SW 1271 (cell line): ENCODE measurements at places on chromosomes 16 and 17.
A peak's percentile ranks its signal among the peaks of the same experiment; 100 is the strongest.

DNA sequence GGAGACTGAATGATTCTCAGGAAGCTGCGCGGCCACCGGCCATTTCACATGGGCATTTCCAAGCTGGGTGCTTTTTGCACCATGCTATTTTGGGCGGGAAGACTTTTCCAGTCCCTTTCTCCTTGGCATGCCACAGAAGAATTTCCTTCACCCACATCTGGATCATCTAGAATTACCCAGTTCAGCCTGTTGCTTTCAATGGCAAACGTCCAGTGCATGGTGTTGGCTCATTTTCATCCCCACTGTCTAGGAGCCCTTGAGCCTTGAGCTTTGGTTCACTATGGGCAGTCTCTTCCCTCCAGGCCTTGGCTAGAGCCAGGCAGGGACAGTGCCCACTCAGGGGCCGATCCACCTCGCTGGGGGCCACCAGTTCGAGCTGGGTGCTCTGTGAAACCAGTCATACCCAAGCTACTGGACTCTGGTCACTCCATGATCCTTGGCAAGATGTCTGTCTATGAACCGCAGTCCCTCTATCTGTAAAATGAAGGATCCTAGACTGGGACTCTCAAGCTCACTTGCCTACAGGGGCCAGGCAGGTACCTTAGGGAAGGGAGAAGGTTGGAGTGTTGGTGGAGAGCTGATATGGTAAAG is 71.1 kb downstream of the CYLD start:
- DNase-seq, result no peak

GRCh38 chr16:84677849-84678248 is 22.0 kb upstream of the USP10 start:
- no peak for DNase-seq

DNA sequence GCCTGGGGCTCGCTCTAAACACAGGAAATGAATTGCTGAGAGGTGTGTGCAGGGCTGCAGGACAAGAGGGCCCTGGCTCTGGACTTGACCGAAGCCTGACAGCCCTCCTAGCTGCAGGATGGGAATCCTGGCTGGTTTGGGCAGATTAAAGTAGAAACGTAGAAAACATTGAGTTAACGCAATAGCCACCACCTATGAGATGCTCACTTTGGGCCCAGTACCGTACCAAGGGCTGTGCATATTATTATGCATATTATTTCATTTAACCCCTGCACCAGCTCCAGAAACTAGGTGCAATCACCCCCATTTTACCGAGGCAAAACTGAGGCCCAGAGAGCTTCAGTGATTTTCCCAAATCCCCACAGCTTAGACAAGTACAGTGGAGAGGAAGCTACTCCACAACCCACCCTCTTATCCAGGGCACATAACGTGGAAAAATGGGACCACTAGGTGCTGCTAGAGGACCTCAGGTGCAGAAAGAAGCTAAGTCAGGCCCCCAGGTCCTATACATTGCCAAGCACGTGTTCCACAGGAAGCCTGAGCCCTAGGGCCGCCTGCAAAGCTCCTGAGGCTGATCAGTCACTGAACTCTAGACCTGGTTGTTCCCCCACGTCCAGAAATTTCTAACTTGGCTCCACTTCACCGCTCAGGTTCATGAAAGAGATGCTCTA is 79.2 kb downstream of the MYH11 start:
- DNase-seq, result no peak

DNA sequence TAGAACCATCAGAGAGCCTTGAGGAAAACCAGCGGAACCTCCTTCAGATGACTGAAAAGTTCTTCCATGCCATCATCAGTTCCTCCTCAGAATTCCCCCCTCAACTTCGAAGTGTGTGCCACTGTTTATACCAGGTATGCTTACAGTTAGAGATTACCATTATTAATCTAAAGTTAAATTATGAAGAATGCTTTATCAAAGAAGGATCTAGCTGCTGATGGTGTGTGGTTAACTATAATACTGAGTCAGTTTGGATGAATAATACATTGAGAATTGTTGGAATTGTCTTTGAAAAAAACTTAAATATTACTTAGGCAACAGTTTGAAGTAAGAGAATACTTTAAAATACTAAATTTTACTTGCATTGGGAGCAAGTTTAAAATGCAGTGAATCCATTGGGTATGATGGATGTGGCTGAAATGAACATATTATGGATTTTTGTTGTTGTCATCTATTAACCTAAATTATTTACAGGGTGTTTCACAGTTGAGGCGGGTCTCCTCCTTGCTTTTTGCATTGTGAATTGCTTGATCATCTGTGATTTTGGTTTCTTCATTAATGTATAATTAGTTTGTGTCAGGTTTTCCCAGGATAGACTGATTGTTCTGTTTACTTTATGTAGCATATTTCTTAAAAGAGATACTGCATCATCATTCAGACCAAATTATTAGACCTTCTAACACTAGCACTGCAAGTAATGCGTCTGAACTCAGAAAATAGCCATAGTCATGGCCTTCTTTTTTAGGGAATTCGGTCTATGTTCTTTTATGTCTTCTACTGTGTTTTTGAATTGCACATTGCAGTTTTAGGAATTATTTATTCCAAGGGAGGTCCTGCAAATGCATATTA is 47.8 kb downstream of the OMG start:
- no peak for DNase-seq

DNA sequence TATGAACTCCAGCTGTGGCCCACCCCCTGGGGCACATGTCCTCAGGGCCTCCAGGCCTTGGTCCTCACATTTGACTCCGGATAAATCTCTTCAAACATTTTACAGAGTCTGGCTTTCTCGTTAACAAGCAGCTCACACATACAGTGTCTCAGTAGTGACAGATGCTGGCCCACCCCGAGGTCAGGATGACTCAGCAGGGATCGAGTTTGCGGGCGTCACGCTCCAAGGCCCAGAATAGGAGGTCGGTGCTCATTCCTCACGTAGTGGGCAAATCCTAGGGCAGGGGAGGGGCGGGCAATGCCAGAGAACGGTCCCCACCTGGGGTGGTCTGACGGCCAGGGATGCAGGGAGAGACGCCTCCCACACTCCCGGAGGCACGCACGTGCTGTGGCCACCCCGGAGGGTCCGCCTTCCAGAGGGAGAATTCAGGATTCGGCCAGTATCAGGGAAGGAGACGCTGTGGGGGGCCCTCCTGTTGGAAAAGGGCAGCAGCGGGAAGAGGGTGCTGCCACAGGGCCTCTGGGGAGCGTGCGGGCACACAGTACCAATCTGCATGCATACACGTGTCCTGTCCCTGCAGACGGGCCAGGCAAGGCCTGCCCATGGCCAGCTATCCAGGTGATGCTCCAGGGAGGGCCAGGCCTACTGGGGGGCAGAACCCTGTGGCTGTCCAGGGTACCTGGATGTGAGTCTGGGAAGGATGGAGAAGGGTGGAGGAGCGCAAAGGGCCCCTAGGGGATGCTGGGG is 8.6 kb downstream of the SLC7A5 start:
- no peak for DNase-seq

- DNase-seq, result no peak
These were observed 477.4 kb upstream of the CCL2 start for GRCh38 chr17:33777674-33778073.

DNA sequence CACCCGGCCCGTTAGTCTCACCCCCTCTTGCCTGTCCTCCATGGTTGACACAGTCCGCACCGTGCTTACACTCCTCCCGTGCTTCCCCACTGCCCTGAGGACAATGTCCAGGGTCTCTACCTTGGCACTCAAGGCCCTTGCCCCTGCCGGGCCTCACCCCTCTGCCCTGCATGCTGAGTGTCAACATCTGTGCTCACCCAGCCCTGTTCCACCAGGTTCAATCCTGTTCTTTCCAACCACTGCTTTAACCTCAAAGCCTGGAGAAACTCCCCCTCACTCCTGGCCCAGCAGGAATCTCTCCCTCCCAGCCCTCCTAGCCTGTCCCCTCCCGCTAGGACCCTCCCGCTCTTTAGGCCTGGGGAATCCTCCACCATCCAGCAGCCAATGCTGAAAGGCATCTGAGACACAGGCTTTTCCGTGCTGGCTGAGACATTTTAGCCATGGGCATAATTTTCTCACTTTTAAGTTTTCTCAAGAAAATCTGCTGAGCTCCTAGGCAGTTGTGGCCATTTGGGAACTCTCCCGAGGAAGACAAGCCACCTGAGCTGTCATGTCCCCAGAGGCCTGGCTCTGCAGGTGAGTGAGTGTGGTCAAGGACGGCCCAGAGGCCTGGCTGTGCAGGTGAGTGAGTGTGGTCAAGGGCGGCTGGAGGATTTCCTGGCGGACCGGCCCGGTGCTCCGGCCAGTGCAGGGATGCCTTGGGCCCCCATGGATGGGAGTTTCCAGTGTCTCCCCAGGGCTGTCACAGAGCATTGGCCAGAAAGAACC is 10.8 kb upstream of the P2RX1 start:
- no peak for DNase-seq

GRCh38 chr17:48215583-48216139 is 108.1 kb downstream of the SNX11 start:
- peak; percentile 67 for DNase-seq

GRCh38 chr17:77480509-77481215 is 339.9 kb downstream of the SEC14L1 start:
- no peak for DNase-seq

- DNase-seq, result no peak
These were observed 26.1 kb downstream of the CACNA1G start for GRCh38 chr17:50586421-50587247.

GRCh38 chr17:2621241-2621640 is 27.8 kb downstream of the PAFAH1B1 start:
- no peak for DNase-seq

- DNase-seq, result no peak
These were observed 38.7 kb upstream of the NFAT5 start for GRCh38 chr16:69526831-69527655.

GRCh38 chr17:48973806-48974205 is 5.4 kb upstream of the GIP start:
- no peak for DNase-seq

DNA sequence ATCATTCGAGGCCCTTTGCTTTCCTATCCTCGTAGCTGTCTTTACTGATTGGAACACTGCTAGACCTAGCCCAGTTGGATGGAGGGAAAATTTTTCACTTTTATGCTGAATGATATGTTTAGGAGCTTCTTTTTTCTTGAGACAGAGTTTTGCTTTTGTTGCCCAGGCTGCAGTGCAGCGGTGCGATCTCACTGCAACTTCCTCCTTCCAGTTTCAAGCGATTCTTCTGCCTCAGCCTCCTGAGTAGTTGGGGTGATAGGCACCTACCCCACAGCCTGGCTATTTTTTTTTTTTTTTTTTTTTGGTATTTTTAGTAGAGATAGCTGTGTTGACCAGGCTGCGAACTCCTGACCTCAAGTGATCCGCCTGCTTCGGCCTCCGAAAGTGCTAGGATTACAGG is 17.3 kb upstream of the PSMC5 start:
- DNase-seq, result no peak

DNA sequence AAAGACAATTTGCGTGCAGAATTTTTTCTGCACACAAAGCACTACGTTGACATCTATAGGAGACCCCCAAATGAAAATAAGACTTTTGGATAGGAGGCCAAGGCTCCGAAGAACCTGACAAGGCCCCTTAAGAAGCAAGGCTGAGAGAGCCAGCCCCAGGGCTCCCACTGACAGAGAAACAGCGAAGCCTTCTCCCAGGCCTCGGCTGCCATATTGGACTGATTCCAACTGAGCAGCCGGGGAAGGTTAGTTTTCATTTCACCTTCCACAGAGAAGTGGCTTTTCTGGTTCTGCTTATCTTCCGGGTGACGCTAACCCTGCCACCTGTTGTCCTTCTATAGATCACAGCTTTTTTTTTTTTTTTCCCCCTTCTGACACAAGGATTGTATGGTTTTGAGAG is 356.7 kb downstream of the SOX9 start:
- DNase-seq, result no peak

GRCh38 chr17:66567234-66568170 is 265.1 kb downstream of the PRKCA start:
- peak; percentile 78 for DNase-seq

DNA sequence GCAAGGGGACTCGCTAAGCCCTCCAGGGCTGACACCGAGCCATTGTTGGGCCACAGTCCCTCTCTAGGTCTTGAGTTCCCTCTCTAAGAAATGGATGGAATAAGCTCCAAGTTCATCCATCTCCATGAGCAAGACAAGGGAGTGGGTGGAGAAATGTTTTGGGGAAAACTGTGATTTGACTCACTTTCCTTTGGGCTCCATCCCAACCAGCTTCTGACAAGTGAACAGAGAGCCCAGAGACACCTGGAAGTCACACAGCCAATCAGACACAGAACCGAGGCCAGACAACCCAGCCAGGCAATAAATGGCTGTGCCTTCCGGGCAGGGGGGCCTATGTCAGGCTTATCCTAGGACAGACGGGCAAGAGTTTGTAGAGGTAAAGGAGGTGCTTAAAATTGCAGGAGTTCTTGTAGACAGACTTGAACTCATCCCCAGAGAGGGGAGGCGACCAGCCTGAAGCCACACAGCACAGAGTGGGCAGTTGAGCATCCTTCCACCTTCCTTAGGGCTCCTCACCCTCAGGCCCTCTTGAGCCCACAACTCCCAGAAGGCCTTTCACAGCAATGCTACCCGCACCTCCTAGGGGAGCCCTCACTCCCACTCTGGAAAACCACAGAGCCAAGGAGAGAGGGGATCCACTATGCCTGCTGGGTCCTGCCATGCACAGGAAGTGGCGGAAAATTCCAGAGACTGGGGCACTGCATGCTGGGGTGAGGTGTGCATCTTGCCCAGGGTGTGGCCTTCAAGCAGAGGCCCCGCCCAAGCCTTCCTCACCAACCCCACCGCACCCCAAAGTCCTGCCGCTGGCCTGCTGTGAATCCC is 9.5 kb upstream of the FAM83G start:
- DNase-seq, result no peak

GRCh38 chr16:30065102-30065942 is at the start of gene ALDOA:
Gene ALDOA, plus strand, starts transcription at chr16:30065760. Its CDS starts 1,138 bp downstream, at chr16:30066898.
- peak; percentile 98 for DNase-seq

DNA sequence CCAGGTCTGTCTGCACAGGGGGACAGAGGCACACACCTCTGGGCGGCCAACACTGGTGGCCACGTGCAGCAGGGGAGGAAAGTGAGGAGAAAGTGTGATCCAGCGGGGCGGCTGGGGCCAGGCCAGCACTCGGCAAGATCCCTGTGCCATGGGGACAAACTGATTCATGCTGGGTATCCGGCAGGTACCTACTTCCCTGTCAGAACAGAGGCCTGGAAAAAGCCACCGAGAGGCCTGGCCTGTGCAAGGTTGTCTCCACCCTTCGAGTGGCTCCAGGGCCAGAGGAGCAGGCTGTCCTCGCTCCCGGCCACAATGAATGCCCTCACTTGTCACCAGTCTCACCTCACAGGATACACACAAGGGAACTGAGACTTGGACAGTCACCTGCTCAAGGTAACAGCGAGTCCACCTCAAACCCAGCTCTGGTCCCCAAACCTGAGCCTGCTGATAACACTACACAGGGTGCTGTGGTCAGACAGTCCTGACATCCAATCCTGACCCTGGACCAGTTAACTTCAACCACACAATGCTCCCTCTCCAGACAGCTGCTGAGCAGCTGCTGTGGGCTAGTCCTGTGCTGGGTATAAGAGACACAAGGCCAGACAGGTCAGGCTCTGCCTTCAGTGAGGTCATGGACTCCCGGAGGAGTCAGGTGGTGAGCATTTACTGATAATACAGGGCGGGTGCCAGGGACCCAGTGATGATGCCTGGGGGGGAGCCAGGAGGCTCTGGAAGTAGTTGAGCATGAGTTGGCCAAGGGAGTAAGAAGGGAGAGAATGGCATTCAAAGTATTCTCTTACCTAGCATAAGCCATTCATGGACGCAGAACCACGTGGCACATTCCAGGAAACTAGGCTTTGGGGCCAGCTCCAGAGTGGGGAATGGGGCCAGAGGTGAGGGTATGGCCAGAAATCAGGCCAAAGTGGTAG is 53.0 kb downstream of the VAC14 start:
- DNase-seq, result no peak
